Activated T-helper 2 cell treated with anti-CD3 and anti-CD28 coated beads, Interferon-gamma antibody, Interleukin-2, Interleukin-4, amounts not matched to agents 10 μg/mL and 5 μg/mL and 100 μg/mL, durations not matched to agents 14 hours and 24 hours and 36 hours (primary cell): ENCODE measurements at places on chromosomes 4 and X. TPM values are rescaled to one million over a fixed set of nuclear protein-coding genes. Genes with fewer than 3 reads are reported as not detected.

DNA sequence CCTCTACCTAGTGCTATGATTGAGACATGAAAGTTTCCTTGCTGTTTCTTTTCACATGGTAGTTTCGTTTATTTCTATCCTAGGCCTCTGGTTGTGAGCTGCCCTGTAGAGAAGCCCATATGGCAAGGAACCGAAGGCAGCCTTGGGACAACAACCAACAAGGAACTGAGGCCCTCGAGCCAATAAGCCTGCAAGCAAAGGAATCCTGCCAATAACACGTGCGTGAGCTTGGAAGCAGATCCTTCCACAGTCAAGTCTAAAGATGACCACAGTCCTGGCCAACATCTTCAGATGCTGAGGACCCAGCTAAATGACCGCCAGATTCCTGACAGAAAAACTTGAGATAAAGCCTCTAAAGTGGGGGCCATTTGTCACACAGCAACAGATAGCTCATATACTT, 100.4 kb upstream of the FAM9B start:
- DNase-seq: no peak

GRCh38 chr4:48133669-48134068, 381 bp downstream of the TXK start:
- DNase-seq: no peak

GRCh38 chrX:37779857-37780256, at the start of gene CYBB:
CYBB (plus strand) TSS chrX:37780059; CDS start chrX:37780078, 19 bp downstream.
- DNase-seq: no peak

DNA sequence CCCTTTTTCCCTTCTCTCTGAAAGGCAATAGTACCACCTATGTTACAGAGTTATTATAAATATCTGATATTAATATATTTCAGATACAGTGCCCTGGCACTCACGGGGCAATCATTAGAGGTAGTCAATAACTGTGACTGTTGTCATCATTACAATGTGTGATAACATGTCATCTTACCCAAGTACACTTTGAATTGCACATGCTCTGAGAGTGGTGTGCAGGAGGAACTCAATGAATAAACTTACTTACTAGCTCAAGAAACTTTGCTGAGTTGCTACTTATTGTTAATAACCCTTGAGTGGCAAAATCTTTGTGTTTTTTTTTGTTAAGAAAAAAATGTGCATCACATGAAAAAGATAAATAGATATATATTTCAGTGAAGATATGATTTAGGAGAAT, 275.1 kb upstream of the RASGEF1B start:
- no peak for DNase-seq

GRCh38 chrX:52933976-52934703, 24.2 kb downstream of the FAM156A start:
- DNase-seq: no peak

DNA sequence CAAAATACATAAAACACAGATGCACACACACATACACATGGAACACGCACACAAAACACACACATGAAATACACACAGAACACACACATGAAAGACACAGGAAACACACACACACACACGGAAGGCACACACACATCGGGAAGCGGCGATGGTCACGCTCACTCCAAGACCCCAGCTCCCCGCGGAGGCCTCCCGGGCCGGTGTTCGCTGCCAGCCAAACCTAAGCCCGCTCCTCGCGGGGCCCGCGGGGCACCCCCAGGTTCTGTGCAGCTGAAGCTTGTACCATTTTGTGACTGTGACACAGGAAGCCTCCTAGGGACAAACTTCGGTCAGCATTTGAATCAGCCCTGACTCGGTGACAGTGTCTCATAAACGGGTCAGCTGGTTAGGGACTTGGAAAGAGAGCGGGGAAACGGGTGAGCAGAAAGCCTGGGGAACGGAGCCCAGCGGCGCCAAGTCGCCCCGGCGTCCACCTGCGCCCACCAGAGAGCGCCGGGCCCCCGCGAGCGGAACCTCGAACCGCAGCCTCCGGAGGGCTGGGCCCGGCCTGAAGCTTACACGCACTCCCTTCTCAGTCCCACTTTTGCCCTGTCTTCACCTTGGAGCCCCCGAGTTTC, 32.1 kb downstream of the F11 start:
- DNase-seq: no peak

GRCh38 chr4:94676970-94677369, 80.8 kb upstream of the BMPR1B start:
- no peak for DNase-seq

- no peak for DNase-seq
Observed at GRCh38 chr4:41205130-41205529, 9.2 kb downstream of the APBB2 start.

DNA sequence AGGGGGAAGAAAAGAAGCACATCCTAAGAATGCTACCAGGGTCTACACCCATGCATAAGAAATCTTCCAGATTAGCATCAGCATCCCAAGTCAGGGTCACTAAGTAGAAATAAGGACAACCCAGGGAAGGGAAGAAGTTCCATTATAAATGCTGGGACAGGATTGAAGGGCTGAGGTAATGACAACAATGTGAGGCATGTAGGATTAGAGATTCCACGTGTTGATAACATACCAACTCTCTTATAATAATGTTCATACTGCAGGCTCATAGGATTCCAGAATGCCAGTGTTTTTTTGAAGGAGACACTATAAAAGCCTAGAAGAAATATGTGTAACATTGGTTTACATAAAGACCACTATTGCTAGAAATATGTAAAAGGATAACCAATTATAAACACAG, 201.2 kb downstream of the MID1IP1 start:
- DNase-seq: no peak

GRCh38 chr4:26294904-26295303, 25.9 kb upstream of the RBPJ start:
- no peak for DNase-seq

DNA sequence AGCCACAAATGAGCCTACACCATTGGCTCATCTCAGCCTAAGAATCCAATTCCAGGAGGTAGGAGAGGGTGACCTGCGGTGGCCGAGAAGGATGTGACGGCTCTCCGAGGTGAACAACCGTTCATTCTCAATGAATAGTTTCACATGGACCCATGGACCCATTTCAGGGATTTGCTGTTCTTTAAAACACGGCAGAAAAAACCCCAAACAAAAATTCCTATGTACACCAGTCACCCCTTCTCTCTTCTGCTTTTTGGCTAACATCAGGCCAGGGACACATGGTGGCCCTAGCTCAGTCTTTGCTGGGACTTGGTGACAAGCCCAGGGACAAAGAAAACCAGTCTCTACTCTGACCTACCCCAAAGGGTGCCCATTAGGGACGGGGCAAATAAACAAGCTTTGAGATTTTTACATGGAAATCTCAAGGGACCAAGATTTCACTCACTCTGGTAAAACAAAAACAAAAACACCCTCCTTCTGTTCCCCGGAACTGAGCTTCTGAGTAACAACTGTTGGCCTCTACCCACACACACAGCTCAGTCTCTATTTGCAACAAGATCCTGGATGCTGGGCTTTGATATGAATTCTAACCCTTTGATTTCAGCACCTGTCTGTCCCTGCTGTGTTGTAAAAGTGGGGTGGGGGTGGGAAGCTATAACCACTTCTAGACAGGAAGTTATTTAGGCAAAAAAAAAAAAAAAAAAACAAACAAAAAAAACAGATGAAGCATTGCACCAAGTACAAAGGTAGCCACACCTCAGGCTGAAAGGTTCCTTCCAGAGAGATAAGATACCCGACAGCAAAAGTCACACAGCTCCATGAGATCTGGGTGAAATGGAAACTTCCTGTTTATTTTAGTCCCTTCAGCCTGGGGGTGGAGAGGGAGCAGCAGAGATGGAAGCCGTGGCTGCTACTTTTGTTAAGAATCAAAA, 49.0 kb downstream of the DDX3X start:
- peak; percentile 13 for DNase-seq

GRCh38 chrX:23776363-23776762, 6.6 kb upstream of the SAT1 start:
- no peak for DNase-seq

GRCh38 chr4:121706595-121707021, 9.8 kb upstream of the ANXA5 start:
- DNase-seq: peak; percentile 57

- DNase-seq: no peak
Observed at GRCh38 chrX:2336181-2336580, 164.6 kb downstream of the DHRSX start.

DNA sequence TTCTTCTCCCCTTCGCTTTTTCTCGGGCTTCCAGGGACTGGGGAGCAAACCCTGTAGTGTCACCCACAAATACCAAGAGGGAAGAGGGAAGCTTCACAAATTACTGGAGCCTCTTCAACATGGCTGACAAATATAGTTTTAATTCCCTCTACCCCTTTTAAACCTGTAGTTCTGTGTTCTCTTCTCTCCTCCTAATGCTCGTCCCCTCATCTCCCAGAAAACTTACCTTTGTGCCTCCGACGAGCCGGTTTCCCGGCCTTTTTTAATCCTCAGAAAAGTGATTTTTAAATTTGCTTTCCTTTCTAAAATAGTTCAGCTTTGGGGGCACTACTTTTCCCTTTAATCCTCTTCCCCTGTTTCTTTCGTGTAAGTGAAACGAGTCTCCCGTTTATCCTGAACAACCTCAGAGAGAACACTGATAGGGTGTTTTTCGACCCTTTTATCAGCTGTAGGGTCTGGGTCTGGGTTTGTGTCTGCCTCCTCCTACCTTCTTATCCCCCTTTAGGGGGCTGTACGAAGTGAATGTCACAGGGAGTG, 408 bp downstream of the TET2 start:
- no peak for DNase-seq

DNA sequence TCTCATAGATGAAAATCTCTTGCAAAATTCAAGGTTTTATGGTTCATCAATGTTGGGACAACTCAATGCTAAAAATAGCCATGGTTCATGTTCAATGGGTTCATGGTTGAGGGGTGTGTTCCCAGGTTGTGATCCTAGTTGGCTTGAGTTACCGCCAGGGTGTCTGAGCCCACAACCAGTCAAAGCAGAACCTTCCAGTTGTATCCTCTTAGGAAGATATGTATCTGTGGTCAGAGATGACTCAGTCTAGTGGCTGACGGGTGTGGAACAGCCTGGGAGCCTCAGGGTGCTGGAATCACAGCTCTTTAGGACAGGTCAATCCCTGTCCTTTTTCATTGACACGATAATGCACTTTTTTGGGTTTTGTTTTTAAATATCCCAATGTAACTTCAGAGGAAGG, 192.3 kb upstream of the NR3C2 start:
- no peak for DNase-seq

- no peak for DNase-seq
Observed at GRCh38 chrX:130869239-130869638, 33.8 kb downstream of the ENOX2 start.

- no peak for DNase-seq
Observed at GRCh38 chr4:80312124-80312523, 23.4 kb upstream of the CFAP299 start.

DNA sequence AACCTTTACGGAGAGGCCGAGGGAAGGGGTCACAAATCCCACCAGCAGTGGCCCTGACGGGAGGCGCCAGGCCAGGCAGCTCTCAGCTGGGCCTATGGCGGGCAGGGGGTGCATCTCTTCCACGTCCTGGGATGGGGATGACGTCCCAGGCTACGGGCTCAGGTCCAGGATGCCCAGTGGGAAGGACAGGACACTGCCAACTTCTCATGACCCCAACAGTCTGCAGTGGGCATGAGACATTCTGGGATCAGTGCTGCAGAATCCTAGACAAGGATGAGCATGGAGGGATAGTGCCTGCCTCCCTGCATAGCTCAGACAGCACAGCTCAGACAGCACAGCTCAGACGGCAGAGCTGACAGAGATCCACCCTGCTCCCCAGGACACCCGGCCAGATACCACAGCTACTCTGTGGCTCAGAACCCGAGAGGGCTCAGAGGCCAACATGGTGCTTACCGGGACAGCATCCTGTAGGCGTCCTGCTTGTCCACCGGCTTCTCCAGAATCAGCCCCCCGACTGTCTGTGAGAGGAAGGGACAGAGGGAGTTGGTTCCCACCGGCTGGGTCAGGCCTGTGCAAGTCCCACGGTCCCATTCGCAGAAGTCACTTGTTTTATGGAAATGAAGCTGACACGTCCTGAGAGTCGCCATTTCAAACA, 17.3 kb downstream of the ASMTL start:
- no peak for DNase-seq

GRCh38 chr4:121270389-121270788, 106.3 kb upstream of the TNIP3 start:
- DNase-seq: no peak

- no peak for DNase-seq
Observed at GRCh38 chrX:99137488-99137887, 1272.6 kb downstream of the PCDH19 start.

DNA sequence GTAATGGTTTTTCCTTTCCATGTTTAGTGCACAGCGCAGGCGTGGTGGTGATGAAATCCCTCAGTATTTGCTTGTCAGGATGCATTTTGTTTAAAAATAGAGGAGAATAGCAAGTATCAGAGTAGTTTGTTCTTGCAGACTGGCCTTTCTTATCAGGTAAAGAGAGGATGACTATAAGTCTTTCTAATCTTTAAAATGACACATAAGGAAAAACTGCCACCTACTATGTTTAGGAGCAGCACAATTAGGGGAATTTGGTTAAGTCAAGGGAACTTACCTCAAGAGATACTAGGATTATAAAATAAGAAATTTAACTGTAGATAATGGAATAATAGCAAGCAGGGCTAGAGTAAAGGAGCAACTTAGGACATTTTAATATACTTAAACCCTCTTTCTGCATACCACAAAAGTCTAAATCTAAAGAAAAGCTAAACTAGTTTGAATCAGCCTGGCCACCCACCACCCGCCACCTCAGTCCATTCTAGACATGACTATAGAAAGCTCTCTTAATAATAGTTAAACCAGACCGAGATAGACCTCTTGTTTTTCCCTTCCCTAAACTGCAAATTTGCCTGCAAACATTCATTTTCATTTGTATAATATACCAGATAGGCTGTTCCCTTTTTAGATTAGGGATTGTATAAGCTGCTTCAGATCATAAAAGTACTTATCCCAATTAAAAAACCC, 62.0 kb downstream of the APOOL start:
- DNase-seq: no peak

DNA sequence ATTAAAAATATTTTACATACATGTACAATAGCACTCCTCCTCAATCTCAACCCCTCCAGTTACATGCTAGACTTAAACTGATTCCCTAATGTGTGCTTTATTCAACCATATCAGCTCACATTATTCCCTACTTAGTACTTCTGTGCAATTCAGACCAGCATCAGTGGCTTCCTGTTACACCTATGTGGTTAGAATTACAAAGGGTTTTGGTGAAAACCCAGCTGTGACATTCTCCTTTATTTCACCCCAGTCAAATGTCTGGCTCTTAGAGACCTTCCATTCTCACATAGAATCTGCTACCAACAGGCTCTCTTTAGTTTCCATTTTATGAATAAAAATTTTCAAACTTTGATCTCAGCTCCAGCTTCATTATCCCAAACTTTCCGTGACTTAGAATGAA, 85.2 kb upstream of the SLC7A11 start:
- no peak for DNase-seq

ARHGAP4 gene
- 128 and 135 TPM in 2 replicates for total RNA-seq

RAB39B gene
- total RNA-seq: 8.3 and 9.4 TPM in 2 replicates

PRMT9 gene
- total RNA-seq: 8.4 and 8.9 TPM in 2 replicates

TEX13B gene
- total RNA-seq: not detected in 2 replicates

TRIML2 gene
- not detected in 2 replicates for total RNA-seq

TEX13D gene
- 0.05 and 0.11 TPM in 2 replicates for total RNA-seq

SCML1 gene
- total RNA-seq: 0.78 and 0.83 TPM in 2 replicates

EGF gene
- not detected in 2 replicates for total RNA-seq

RTL3 gene
- total RNA-seq: not detected in 2 replicates

MSN gene
- total RNA-seq: 473 and 476 TPM in 2 replicates

DTHD1 gene
- total RNA-seq: 1.1 TPM in 2 replicates

RASGEF1B gene
- 0.39 and 0.55 TPM in 2 replicates for total RNA-seq

GAGE10 gene
- not detected in 2 replicates for total RNA-seq
